Glutamatergic neuron (in vitro differentiated cells): ENCODE measurements at places on chromosomes 13 and 19.
A peak's percentile ranks its signal among the peaks of the same experiment; 100 is the strongest.

DNA sequence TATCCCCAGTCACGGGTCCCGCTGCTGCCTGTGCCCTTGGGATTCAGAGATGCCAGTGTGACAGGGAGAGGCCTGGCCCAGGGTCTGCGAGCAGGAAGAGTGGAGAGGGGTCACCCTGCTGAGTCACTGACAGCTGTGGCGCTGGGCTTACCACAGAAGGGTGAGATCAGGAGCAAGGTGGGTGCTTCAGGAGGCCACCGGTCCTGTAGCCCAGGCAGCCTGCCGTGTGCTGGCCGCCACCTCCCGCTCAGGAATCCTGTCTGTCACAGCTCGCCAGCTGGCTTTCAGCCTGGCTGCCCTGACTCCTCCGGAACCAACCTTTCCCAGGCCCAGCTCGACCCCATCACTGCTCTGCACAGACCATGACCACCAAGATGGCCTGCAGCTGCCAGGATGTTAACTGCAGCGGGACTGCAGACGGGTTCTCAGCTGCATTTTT lies 25.3 kb downstream of the NAXD start:
- DNase-seq = no peak

DNA sequence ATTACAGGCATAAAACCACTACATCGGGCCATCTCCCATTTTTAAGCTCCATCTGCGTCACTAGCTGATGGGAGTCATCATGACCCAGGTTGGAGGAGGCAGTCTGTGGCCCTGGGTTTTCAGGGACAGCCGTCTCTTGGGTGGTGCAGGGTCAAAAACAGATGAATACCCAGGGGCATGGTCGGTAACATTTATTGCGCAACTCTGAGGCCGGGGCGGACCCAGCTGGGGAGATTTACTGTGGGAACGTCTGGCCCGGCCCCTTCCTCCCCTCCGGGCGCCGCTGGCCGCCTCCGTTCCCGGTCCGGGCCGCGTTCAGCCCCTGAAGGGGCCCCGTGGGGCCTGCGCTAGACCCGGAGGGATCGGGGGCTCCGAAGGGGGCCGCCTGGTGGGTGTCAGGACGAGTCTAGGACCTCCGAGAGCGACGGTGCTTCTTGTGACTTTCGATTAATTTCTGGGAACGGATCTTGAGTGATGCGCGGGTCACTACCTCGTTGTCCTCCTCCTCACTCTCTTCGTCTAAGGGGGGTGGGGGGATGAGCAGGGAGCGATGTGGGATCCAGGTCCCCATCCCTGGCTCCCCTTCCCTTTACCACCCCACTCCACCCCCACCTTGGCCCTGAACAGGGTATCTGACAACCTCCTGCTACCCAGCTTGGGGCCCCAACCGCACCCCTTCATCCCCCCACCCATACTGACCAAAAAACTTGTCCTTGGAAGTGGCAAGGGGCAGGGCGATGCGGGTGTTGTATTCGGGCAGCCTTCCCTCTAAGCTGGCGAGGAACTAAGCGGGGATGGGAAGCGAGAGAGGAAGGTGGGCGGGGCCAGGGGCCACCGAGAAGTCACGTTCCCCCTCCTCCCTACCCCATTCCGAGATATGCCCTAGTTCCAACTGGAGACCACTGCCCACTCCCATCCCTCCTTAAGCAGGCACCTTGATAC lies 1.6 kb upstream of the RGL3 start:
- no peak for DNase-seq

DNA sequence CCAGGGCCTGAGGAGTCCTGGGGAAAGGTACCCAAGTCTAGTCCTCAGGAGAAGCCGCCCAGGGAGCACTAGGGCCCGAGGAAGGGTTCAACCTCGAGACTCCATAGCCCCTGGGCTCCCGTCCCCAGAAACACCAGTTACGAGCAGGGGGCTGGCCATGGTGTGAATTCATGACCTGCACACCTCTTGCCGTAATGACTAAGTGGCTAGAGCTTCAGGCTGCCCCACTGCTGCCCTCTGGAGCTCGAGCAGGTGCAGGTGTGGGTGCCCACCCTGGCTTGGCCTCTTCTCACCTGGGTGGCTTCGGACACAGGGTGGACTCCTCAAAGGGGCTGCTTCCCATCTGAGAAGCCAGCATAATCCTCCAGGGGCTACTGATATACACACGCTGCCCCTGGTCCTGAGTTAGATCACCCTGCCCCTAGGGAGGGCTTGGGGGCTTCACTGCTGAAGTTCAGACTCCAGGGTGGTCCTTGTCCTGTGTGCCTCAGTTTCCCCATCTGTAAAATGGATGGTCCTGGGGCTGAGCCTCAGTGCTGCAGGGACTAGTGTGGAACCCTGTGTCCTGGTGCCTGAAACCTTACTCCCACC lies 13.6 kb downstream of the SPC24 start:
- no peak for DNase-seq

DNA sequence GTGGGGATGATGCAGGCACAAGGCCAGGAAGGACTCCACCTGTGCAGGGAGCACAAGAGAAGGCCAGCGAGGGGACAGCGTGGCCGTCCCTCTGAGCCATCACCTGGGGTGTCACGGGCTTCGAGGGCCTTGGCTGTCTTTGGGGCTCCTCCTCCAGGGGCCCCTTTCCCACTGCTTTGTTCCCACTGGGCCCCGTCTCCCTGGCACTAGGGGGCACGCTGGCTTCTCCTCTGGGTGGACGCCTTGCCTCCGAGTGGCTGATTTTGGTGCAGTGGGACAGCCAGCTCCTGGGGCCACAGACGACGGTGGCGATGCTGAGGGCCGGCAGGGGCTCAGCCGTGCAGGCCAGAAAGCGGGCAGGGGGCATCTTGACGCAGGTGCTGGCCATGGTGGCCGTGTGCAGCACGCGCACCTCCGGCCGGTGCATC lies 43.2 kb upstream of the GRTP1 start:
- no peak for DNase-seq

GRCh38 chr13:46210362-46211083 lies 1.2 kb upstream of the LRRC63 start:
- DNase-seq = no peak

DNA sequence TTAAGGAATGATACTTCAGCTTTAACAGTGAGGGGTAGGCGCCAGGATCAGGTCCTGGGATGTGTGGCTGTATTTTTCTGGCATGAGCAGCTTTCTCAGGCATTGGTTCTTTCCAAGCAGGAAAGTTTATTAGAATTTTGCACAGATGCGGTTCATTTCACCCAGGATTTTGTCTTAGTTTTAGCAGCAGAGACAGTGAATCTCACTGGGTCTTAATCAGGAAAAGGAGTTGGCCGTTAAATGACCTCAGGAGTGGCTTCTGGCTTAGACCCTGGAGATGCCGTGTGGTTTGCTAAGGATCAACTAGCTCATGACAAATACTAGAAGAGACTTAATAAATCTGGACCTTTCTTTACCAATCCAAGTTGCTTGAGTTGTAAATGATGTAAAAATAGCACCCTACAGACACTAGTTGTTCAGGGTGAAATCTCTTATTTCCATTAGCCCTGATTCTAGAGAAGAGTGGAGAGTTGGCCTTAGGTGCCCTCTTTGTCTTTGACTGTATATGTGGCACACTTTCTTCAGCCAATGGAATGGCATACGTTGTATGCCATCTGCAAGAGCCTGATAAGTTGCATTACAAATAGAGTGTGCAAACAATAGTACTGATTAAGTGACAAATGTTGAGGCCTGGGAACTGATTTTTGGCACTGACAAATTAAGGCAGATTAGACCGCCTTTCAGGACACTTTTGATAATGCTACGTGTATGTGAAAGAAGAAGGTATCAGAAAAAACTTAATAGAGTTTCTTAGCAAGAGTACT lies 34.0 kb downstream of the LRCH1 start:
- DNase-seq = no peak

DNA sequence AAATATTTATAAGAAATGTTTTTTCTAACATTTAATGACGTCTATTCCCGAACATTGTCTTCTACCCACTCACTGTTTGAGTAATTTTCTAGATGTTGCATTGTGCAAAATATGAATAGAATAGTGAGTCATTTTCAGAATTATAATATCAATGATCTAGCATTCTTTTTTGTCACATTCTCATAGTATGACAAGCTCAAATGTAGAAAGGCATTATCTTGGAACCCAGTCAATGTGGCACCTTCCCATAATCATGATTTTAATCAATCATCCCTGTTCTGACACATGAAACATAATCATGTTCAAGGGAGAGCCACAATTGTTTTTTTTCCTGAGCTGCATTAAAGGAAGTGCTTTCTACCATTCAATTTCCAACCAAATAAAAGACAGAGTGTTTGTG lies 265.8 kb downstream of the OXGR1 start:
- DNase-seq = no peak

GRCh38 chr13:69461397-69461796 lies 646.2 kb upstream of the ATXN8OS start:
- no peak for DNase-seq

DNA sequence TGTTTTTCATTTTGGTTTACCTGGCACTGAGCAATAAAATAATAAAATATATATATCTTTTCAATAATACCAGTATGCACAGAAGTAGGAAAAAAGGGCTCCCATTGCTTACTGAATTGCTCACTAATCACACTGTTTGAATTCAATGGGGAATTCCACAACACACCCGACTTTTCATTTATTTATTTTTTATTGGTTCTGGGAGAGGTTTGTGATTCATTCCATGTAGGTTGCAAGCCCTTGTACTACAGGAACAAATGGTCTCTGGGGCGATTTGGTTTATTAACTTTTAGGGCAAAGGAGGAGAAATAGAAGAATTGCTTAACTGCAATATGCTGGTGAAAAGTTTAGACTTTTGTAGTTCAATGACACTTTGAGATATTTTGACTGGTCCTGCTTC lies 207.4 kb downstream of the DCT start:
- DNase-seq = no peak

- DNase-seq = no peak
These were observed 379.1 kb downstream of the SUCLA2 start for GRCh38 chr13:47621931-47622330.

- DNase-seq = no peak
These were observed 134.7 kb upstream of the SLITRK5 start for GRCh38 chr13:87536499-87536898.

- DNase-seq = no peak
These were observed 79.5 kb upstream of the SERP2 start for GRCh38 chr13:44293908-44294735.

- no peak for DNase-seq
These were observed 33.9 kb downstream of the NUFIP1 start for GRCh38 chr13:44955406-44955805.

GRCh38 chr19:40084948-40085347 lies 5.8 kb downstream of the ZNF780A start:
- DNase-seq = no peak

GRCh38 chr19:45136507-45137178 lies 24.1 kb downstream of the NKPD1 start:
- peak; percentile 68 for DNase-seq

- DNase-seq = no peak
These were observed 1.3 kb downstream of the APOC2 start for GRCh38 chr19:44947041-44947581.

- no peak for DNase-seq
These were observed 156.9 kb downstream of the UGGT2 start for GRCh38 chr13:95896301-95896700.

DNA sequence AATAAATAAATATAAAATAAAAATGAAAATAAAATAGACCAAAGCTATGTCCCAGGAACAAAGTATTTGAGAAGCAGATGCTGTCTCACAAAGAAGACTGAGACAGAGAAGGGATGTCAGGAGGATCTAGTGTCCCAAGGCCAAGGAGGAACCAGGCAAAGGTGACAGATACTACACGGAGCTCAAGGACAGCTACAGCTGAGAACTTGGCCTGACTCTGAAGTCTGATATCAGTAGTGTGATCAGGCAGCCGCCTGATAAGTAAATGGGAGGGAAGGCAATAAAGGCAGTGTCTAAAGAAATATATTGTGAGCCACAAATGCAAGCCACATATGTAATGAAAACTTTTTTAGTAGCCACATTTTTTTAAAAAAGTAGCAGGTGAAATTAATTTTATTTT lies 20.4 kb upstream of the NANOS3 start:
- DNase-seq = no peak

DNA sequence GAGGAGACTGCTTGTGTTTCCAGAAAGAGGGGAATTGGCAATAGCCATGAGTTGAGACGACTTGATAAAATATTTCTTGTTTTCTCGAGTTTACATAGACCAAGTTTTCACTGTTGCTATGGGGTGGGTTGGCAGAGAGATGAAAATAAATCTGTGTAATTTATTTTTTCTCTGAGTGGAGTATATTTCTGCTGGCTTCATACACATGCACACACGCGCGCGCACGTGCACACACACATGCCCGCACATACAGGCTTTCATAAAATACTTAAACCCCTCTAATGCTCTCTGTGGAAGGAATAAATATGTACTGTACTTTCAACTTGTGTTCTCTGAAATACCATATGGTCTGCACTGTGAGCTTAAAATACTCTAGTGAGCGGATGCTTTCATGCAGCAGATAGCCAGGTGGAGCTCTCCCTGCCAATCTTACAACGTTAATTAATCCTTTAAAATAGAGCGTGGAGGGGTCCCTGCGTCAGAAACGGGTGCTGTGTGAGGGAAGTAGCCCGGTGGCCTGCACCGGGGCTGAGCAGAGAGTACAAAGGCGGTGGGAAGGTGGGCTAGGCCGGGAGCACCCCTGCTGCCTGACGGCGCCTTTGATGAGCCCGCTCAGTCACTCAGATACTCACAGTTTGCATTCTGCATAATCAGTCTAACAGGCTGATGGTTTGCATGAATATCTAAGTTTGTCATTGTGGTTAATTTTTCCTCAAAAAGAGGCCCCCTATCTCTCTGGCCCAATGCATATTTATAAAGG lies 44.1 kb downstream of the CCNE1 start:
- DNase-seq = no peak

GRCh38 chr19:35363001-35363590 lies 4.8 kb downstream of the FFAR3 start:
- DNase-seq = no peak

GRCh38 chr19:43351998-43352746 lies 1.3 kb upstream of the CD177 start:
- no peak for DNase-seq

- DNase-seq = no peak
These were observed 12.1 kb upstream of the ANGPTL8 start for GRCh38 chr19:11227195-11227886.

GRCh38 chr13:110685305-110686020 lies 20.5 kb downstream of the CARS2 start:
- no peak for DNase-seq

GRCh38 chr19:2988568-2988967 lies 11.2 kb downstream of the TLE6 start:
- DNase-seq = no peak

- DNase-seq = no peak
These were observed 148.9 kb upstream of the TMTC4 start for GRCh38 chr13:100823448-100823847.

- DNase-seq = no peak
These were observed 3.3 kb downstream of the DOT1L start for GRCh38 chr19:2166741-2167738.

DNA sequence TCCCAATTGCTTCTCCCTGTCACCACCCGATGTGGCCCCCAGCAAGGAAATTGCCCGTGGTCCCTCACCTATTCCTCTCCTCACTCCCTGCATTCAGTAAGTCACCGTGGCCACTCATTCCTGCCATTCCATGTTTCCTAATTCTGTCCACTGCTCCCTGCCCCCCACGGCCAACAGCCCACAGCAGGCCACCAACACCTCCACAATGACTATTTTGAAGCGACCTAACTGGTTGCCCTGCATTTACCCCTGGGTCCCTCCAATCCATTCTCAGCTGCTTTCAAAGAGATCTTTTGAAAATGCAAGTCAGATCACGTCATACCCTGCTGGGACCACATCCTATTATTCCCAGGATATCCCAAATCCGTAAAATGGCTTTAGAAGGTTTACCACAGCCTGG lies 210.4 kb downstream of the DCLK1 start:
- DNase-seq = no peak

GRCh38 chr19:53580871-53581835 lies 43.2 kb downstream of the ZNF331 start:
- no peak for DNase-seq

- no peak for DNase-seq
These were observed 14.2 kb upstream of the PDX1 start for GRCh38 chr13:27905650-27906049.
